ENCODE measurements at places on chromosomes 16 and 17.

- DNase-seq: no peak
Observed at GRCh38 chr17:7097940-7098339, 16.7 kb downstream of the ASGR2 start.

DNA sequence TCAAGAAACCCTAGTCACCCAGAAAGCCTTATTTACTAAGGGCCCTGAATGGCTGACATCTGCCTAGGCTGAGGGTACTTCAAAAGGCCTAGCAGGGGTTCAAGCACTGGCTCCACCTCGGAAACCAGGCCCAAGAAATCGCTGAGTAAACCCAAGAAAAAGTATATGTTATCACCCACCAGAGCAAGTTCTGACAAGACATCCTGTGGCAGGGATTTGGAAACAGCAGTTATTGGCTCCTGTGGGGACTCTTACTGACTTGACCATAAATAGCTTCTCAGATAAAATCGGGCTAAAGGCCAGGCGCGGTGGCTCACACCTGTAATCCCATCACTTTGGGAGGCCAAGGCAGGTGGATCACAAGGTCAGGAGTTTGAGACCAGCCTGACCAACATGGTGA, 12.2 kb downstream of the ATP6V0D1 start:
- no peak for DNase-seq

- no peak for DNase-seq
Observed at GRCh38 chr16:21275529-21275928, 2.6 kb downstream of the CRYM start.

DNA sequence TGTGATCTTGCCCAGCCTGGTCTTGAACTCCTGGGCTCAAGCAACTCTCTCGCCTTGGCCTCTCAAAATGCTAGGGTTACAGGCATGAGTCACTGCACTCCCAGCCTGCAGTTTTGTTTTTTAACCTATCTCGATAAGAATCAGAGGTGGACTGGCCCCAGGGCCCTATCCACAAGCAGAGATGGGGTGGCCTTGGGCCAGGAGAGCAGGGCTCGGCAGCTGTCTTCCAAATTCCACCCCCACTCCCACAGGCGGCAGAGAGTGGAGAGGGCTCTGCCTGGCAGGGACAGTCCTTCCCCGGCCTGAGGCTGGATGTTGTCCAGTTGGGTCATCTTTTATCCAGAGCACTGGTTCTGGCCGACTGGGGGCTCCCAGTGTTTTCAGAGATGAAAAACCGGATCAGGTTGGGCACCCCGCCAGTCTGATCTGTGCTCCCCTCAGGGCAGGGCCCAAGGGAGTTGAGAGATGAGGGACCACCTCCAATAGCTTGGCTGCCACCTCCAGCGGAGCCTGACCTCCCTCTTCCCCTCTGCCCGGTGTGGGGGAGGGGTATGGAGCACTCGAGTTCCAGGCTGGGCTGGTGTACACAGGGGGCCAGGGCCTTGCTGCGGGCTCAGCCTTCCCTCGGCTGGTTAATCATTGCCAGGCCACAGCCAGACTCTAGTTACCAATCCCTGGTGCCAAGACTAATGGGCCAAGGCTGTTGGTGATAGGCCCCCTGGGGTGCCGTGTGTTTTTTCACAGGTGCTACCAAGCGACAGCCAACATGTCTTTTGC, 30.3 kb upstream of the MYO15B start:
- no peak for DNase-seq

- no peak for DNase-seq
Observed at GRCh38 chr16:539901-540530, 12.5 kb downstream of the CAPN15 start.

DNA sequence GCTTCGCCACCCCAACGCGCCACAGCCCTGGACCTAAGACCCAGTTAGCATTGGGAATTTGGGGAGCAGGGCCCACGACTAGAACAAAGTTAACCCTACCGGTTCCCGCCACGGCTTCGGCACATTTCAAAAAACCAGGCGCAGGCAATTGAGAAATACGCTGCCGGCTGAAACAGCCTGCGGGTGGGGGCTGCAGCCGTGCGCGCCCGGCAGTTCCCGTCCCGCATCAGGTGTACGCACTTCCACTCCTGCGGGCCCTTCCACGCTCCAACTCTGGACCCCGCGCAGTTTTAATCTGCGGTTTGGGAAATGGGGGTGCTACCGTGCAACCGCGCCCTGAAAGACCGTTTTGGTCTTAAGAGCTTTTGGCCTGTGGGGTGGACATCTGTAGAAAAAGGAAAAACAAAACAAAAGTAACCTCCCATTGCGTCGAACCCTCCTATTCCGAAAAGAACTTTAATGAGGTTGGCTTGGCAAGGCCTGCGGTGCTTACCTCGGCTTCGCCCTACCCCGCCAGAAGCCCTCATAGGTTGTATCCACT, 7.1 kb downstream of the IRX5 start:
- DNase-seq: no peak

DNA sequence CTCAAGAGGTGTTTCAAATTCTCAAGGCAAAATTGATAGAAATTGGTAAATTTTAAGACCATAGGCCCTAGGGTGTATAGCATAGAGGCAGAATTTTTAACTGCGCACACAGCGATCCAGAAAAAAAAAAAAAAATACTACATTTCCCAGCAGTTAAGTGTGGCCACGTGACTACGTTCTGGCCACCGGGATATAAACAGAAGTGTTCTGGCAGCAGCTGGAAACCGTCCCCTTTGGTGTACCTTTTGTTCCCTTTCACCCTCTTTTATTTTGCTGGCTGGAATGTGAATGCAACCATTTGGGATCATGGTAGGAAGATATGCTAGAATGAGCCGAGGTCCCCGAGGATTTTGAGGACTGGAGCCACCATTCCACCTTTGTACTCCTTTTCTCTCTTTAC, 52.7 kb upstream of the AKAP1 start:
- no peak for DNase-seq

DNA sequence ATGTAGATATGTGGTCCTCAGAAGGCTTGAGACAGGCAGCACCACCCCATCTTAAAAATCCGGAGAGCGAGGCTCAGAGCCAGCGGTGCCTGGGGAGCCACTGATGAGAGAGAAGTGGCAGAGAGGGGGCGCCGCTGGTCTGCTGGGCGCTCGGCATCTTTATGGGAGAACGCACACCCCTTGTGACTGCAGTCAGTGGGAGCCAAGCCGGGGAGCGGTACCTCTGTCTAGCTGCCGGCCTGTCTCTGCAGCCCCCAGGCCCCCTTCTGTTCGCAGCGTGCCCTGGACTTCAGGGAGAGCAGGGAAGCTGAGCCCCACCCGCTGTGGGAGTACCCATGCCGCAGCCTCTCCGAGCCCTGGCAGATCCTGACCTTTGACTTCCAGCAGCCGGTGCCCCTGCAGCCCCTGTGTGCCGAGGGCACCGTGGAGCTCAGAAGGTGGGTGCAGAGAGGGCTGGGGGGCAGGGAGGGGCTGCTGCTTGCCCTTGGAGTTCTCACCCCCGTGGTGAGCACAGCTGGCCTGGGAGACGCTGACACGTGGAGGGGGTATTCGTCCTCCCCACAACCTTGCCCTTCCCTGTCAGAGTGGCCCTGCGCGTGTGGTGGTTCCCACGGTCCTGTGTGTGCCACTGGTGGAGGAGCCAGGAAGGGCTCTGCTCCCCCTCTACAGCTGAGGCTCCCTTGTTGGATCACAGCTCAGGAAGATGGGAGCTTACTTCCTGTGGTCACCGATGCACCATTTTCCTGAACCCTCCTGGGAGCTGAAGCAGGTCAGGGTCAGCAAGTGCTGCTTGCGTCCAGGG, 44.8 kb downstream of the PRMT7 start:
- no peak for DNase-seq

GRCh38 chr16:23072769-23073549, 76.3 kb downstream of the USP31 start:
- no peak for DNase-seq

DNA sequence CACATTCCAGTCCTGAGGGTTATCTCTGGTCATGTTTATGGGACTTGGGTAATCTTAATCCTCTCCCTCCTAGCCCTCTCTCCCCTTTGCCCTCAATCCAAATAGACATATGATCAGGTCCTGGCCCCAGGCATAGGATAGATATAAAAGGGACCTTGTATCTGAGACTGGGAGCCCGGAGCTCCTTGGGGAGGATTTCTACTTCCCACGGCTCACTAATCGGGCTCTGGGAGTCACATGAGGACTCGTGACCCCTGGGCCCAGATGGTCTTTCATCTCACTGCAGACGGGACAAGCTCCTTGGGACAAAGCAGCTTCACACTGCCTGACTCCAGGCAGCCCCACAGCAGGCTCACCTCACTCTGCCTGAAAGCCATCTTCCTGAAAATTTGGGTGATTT, 57.8 kb upstream of the LYRM9 start:
- no peak for DNase-seq

DNA sequence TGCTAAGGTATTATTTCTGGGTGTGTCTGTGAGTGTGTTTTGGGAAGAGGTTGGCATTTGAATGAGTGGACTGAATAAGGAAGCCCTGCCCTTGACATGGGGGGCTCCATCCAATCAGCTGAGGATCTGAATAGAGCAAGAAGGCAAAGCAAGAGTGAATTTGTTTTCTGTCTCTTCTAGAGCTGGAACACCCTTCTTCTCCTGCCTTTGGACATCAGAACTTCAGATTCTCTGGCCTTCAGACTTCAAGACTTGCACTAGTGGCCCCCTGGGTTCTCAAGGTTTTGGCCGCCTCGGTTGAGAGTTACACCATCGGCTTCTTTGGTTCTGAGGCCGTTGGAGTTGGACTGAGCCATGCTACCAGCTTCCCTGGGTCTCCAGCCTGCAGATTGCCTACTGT, 448.6 kb downstream of the SHISA9 start:
- no peak for DNase-seq

DNA sequence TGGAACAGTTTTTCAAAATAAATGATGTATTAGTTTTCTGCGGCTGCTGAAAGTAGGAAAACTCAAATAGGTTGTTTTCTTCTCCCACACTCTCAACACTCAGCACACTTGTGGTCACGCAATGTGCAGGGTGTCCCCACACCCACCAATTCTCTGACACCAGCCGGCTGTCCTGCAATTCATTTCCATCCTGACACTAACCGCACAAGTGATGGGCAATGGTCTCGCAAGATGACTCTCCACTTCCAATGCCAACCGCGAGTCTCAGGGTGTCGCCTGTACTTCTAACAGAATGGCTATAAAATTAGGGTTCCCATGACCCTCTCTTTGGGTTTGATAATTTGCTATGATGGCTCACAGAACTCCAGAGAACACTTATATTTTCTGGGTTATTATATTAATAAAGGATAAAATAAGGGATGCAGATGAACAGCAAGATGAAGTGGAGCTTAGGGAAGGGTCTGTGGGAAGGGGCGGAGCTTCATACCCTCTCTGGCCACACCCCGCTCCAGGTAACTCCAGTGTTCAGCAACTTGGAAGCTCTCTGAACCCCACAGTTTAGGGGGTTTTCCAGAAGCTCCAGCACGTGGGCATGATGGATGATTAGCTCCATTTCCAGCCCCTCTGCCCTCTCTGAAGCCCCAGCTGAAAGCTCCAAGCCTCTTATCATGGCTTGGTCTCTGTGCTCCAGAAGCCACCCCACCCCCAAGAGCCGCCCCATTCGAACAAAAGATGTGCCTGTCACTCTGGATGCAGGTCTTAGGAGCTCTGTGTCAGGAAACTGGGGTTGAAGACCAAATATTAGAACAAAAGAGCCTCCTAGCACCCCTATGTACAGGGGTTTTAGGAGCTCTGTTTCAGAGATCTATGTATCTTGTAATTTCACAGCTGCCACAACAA, 19.8 kb downstream of the TAF1C start:
- no peak for DNase-seq

- DNase-seq: no peak
Observed at GRCh38 chr17:66465701-66466100, 163.3 kb downstream of the PRKCA start.

- no peak for DNase-seq
Observed at GRCh38 chr16:68910051-68910450, 66.7 kb downstream of the TANGO6 start.

DNA sequence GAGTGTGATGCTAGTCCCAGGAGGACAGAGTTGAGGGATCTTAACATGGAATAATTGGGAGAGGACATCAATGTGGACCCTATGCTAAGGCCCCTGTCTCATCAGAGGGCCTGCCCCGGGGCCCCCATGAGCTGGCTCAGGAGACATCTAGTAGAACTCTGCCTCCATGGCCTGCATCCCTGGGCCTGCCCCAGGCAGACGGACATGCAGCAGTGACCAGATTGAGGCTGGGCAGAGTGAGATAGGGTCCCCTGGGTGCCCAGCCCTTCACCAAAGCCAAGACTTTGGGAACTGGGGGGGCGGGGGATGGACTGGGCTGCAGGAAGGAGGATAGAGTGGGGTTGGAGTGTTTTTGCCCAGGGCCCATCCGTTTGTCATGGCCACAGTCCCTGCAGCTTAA, 115.2 kb downstream of the CCDC182 start:
- no peak for DNase-seq

DNA sequence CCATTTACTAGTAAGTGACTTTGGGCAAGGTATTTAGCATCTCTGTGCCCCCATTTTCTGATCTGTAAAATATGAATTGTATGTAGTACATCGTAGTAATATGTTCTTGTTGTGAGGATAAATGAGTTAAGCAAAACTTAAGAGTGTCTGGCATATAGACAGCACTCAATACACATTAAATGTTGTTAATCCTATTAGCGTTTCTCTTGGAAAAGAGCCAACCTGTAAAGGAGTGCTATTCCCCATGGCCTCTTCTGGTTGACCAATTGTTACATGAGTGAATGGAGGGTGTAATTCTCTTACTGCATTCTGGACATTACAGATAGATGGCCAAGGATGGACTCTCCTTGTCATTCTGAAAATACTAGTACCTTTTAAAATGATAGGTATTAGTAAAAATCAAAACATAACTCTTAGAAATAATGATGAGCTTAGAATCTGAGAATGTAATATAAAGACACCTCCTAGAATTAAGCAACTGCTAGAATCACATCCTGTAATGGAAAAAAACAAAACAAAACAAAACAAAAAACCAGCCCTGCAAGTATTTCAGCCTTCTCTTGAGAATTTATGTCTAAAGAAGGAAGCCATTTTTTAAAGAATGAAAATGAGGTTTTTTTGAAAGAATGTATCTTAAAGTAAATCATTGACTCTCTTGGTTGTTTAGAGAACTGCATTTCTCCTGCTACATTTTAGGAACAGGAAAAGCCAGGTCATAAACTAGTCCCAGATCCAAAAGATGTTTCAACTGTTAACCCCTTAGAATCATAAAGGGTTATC, 30.5 kb downstream of the IQCK start:
- DNase-seq: no peak

GRCh38 chr16:76749780-76750375, 441.1 kb upstream of the MON1B start:
- no peak for DNase-seq

DNA sequence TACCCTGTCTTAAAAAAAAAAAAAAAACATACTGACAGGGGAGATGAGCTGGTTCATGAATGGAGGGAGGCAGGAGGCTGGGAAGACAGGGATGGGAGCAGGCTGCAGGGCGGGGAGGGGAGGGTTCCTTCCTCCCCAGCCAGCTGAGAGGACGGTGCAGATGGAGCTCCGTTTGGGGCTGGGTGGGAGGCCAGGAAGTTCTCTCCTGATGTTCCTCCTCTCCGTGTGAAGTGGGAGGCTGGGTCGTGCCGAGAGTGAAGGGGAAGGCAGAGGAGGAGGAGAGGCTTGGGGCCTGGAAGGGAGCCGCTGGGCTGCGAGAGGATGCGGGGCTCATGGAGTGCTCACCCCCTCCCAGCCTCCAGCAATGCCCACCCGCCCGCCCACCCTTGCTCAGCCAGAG, 21.3 kb downstream of the SBK1 start:
- DNase-seq: no peak
